ENCODE measurements at places on chromosomes 3 and 15.

DNA sequence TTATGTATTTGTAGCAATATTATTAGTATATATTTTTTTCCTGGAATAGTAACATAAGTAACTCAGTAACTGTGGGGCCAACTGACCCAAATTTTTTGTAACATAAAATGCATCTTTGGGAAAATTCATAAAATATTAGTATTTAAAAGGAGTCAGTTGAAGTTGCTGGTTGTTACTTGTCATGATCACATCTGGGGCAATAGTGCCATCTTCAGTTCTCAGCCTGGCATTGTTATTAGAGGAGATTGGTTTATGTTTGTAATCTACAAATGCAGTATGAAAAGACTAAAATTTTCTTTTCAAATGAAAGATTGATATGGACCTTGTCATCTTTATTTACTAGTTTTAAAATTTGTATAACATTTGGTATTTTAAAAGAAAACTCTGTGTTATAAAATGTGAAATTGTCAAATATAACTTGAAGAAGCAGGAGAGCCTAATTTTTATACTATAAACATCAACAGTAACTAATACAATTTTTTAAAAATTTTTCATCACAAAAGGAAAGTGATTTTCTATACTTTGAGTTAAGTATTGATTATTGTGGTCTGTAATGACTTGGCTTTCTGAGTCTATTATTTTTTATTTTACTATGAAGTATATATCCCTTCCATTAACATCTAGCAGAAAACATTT is 38.8 kb upstream of the MLF1 start:
- DNase-seq, result peak; percentile 32

GRCh38 chr15:49415638-49416037 is 7.4 kb upstream of the FGF7 start:
- DNase-seq, result no peak

- DNase-seq, result no peak
Measured at GRCh38 chr3:160105907-160106584, 117.4 kb downstream of the IL12A start.

- DNase-seq, result no peak
Measured at GRCh38 chr3:52303811-52304210, 12.3 kb upstream of the DNAH1 start.

DNA sequence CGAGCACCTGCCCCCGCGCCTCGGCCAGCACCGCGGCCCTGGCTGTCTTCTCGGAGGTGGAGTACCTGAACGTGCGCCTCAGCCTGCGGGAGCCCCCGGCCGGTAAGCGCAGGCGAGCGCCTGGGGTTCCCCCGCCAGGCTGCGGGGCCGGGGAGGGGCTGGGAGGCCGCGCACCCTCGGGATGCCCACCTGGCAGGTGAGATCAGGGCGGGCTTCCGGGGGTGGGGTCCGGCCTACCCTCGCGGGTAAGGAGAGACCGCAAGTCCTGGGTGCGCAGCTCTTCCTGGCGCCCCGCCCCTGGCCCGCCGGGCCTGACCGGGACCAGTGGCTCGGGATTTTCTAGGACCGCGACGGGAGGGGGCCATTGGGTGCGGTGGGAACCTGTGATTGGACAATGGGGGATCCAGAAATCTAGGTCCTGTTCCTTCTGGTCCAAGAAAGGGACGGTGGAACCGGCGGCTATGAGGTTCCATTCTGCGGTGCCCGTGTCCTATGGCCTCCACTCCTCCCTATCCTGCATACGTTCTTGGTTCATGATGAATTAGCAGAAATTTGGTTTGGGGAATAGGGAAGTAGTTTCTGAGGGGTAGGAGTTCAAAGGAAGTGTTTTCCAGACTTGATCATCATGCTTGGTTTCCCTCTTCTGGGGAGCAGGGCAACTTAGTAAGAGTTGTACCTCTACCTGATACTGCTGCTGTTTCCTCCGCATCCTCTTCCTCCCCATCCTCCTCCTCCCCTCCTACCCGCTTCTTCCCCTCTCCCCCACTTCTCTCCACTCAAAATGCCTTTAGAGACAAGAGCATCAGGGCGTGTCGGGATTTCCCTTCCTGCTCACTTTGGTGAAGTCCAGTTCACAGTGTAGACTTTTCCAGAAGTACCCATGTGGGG is 808 bp downstream of the ARRDC4 start:
- DNase-seq, result peak; percentile 29

GRCh38 chr15:56523521-56523920 is 58.6 kb upstream of the MNS1 start:
- DNase-seq, result no peak

- no peak for DNase-seq
Measured at GRCh38 chr3:38627956-38628355, 21.5 kb downstream of the SCN5A start.

DNA sequence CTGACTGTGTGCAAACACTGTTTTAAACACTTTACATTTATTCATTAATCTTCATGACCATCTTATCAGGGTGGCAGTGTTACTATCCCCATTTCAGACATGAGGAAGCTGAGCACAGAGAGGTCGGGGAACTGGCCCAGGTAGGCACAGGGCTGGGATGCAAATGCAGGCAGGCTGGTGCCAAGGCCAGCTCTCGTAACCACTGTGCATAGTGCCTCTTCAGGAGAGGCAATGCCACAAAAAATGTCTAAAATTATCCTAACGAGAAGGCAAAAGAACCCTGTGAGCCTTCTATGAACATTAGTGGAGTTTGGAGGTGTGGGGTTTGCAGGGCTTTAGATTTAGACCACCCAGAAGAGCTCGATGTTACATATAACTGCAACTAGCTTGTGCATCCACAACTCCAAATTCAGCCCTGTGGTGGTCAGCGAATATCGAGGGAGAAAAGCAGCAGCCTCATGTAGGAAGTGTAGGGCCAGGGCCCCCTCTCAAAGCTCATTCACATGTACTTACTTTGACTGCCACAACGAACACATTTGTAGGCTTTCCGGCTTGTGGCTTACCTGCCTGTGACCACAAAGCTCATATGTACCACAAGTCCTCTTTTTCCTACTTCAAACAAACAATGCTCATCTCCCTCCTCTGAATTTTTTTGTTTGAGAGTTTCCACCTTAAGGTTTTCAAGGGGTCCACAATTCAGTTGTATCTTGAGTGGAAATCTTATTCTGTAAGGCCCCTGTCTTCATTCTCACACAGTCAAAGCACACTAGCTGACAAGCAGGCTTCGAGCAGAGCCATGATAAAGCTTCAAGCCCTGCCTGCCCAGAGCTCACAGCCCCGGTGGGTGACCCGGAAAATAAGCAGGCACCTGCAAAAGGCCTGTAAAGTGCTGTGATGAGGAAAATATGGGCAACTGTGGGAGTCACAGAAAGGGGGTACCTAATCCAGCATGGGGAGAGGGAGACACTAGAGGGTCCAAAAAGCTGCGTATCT is 722.9 kb upstream of the CFAP20DC start:
- DNase-seq, result no peak

DNA sequence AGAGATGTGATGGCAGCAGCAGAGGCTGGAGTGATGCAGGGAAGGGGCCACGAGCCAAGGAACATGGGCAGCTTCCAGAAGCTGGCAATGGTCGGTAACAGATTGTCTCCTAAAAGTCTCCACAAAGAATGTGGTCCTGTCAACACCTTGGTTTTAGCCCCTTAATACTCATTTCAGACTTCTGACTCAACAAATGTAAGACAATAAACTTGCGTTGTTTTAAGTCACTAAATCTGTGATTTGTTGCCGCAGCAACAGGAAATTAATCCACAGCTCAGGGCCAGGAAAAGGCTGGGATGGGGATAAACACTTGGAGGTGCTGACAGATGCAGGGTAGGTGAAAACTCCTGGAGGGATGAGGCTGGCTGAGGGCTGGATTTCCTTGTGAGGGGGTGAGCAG is 69.9 kb downstream of the OXNAD1 start:
- DNase-seq, result no peak

DNA sequence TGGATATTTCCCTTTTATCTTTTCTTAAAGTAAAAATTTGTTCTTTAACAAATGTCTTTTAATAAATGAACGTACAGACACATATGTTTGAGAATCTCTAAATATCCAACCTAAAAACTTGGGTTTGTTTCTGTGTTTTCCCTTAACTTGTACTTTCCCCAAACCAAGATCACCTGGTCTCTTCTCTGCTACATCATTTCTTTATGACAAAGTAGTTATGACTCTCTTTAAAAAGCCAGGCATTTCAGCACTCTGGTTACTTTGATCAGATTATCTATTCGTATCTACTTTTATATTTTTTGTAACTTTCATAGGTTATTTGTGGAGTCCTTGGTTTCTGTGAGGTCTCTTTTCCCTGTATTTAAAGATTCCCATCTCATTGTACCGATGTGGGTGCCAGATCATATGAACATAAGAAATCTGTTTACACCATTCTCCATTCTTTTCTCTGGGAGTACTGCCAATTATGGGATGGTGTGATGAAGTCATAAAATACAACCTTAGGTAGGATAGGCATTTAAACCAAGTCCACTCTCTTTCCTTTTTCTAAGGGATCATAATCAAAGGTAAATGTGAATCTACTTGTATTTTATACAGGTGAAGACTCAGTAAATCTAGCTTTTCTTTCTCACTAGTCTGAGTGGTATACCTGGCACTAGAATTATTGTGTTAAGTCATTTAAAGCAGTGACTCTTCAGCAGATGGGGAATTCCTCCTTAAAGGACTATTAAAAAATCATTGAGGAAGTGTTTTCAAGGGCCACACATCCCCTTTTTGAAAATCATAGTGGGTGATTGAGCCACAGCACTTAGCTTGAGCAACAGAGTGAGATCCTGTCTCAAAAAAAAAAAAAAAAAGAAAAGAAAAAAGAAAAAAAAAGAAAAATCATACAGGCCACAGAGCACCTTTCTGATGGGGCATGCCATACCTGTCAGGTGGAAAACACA is 12.4 kb upstream of the NFKBIZ start:
- no peak for DNase-seq

- no peak for DNase-seq
Measured at GRCh38 chr15:40702077-40702476, 7.1 kb downstream of the RAD51 start.

GRCh38 chr3:158936530-158937113 is 134.8 kb downstream of the MFSD1 start:
- DNase-seq, result no peak

- no peak for DNase-seq
Measured at GRCh38 chr15:89630974-89631901, 24.0 kb downstream of the KIF7 start.

GRCh38 chr3:52907497-52907896 is 10.1 kb upstream of the STIMATE start:
- DNase-seq, result no peak

DNA sequence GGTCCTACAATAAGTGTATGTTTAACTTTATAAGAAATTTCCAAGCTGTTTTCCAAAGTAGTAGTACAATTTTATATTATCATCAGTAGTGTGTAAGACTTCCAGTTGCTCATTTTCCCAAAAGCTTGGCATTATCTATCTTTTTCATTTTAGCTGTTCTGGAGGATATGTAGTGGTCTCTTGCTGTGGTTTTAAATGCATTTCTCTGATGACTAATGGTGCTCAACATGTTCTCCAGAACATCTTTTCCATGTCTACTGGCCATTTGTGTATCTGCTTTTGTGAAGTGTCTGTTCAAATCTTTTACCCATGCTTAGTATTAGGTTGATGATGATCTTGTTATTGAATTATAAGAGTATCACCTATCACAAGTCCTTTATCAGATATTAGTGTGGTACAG is 13.3 kb downstream of the BCL2A1 start:
- DNase-seq, result no peak

DNA sequence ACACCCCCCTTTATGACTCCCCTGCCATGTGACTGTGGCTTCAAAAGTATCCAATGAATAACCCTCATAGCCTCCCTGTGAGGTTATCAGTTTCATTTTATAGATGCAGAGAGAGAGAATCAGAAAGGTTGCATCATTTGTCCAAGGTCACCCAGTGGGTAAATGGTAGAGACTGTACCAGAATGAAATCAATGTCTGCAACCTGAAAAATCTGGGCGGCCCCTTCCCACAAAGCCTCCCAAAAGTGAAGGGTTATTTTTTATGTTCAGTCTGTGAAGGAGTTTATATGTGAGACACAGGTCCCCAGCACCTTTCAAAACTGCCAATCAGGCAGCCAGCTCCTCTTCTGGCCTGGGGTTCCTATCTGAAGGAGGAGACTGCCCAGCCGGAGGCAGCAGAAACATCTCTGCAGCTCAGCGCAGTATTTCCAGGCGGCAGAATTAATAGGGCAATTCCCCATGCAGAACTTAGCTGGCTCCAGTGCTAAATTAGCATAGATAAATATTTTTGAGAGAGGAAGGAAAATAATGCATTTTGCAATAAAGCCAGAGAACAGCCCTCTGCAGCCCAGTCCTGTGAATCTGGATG is 130.8 kb upstream of the PRR20G start:
- DNase-seq, result no peak

DNA sequence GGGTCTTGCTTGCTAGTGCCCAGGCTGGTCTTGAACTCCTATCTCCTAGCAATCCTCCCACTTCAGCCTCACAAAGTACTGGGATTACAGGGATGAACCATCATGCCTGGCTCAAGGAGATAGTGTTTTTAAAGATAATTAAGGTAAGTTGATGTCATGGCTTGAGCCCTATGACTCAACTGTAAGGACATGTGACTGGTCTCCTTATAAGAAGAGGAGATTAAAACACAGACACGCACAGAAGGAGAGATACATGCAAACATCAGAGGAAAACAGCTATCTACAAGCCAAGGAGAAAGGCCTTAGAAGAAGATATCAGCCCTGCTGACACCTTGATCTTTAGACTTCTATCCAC is 220.4 kb upstream of the GADL1 start:
- DNase-seq, result no peak

DNA sequence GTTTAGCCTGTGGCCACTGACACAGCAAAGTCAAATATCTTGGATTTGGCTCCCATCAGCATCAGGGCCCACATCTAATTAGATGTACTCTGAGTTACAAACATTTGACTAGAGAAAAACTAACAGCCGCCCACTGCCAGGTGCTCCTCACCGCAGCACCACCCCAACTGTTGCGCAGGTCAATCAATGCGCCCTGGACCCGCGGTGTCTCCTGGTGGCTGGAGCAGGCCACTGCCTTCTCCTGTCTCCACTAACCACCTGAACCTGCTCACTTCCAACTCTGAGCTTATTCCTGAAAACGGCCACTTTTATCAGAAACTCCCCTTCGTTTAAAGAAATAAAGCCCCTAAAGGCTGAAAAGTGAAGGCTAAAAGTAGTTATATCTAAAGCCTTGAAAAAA is 4.3 kb downstream of the RIOX2 start:
- no peak for DNase-seq

DNA sequence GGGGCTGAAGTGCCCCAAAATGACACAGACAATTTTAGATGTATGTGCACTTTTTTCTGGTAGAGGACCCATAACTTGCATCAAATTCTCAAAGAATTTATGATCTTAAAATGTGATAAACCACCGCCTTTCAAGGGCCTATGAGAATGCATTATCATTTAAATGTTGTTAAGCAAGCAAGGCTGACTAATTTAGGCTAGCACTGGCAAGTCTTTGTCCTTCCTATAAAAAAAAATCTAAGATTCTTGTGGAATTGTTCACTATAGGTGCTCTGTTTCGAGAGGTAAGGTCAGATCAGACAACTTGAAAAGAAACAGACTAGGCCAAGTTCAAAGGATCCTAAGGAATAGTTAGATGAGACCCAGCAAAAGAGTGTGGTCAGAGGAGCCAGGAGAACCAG is 128.9 kb upstream of the PHLDB2 start:
- DNase-seq, result no peak

Measured in hindlimb muscle (tissue), 1 donor.